ENCODE measurements at places on chromosomes 3 and 15. TPM values are rescaled to one million over a fixed set of nuclear protein-coding genes. Genes with fewer than 3 reads are reported as not detected.

The IMPG2 gene
- under 0.01 TPM for total RNA-seq

The ANKUB1 gene
- not detected for total RNA-seq

The RHOV gene
- 1.7 TPM for total RNA-seq

GRCh38 chr3:20604659-20605058 is 418.7 kb upstream of the SGO1 start:
- no peak for DNase-seq

DNA sequence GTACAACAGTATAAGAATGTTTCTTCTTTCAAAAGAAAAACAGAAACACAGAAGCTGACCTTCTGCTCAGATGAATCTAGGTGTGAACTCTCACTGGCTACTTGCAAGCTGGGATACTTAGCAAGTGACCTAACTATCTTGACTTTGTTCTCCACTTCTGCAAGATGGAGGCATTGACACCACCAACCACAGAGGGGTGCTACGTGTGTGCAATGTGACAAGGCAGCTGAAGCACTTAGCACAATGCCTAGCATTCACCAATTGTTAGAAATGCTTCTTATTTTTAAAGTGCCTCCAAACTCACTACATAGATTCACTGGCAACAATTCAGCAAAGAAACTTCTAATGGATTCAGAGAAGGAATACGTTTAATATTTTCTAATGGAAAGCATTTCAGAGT is 331.4 kb upstream of the WNT5A start:
- no peak for DNase-seq

- no peak for DNase-seq
Measured at GRCh38 chr15:51062736-51063135, 32.0 kb downstream of the TNFAIP8L3 start.

DNA sequence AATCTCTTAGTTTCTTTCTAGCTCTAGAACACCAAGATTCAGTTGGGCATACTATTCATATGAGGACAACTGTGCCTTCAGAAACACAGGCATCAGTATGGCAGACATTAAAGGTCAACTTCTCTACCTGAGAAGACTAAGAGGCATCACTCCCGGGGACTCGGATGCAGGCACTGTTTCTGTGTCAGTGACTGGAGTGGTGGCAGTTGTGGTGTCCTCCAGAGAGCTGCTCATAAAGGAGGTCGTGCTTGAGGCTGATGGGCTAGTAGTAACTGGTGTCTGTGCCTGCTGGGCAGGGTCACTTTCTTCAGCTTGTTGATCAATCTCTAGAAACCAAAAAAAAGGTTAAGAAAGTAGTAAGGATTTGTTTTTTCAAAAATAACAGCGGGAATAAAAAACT is 75.2 kb downstream of the FBXL22 start:
- no peak for DNase-seq

DNA sequence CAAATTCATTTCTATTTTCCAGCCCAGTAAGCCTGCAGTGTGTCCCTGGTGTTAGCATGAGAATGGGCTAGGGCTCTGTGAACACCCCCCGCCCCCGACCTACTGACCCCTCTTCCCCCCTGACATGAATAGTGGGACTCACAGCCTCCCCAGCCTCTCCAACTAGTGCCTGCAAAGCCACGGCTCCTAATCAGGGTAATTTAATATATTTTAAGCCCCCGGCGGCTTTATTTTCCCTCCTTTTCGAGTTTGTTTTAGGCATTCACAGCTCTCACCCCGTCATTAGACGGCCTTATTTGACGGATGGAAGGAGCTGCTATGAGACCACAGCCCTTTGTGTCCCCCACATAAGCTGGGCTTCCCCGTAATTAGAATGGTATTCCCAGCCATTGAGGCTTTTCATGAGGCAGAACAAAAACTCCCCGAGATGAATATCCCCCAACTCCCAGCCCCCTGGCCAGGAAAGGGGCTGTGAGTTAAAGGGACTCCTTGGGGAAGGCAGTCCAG is 78.3 kb upstream of the POLG start:
- no peak for DNase-seq

DNA sequence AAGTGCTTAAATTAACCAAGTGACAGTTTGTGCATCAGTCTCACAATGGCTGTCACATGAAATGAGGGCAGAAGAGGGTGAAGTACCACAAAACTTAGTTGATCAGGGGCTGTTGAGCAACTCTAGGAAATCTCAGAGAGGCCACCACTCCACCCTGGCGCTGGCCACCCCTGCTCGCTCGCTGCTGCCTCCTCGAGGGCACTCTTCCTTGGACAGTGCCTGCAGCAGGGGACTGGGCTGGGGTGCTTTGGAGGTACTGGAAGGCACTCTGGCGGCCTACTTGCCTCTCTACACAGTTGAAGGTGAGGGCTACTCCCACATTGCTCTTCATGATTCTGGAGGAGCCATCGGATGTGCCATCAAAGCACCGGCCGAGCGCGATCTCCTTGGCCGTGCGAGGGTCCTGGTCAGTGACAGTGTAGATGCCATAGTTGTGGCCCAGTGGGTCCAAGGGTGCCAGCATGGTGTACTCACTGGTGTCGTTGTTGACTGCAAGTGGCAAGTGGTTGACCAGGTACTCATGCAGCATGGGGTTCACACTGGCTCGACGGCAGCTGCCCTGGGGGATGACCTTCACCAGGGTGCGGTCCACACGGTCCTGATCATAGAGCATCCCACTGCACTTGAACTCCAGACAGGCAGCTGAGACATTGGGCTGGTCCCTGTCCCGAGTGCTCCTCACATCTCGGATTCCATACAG is 11.6 kb upstream of the CLPX start:
- no peak for DNase-seq

GRCh38 chr3:24086617-24087404 is 141.7 kb downstream of the NR1D2 start:
- DNase-seq: no peak

DNA sequence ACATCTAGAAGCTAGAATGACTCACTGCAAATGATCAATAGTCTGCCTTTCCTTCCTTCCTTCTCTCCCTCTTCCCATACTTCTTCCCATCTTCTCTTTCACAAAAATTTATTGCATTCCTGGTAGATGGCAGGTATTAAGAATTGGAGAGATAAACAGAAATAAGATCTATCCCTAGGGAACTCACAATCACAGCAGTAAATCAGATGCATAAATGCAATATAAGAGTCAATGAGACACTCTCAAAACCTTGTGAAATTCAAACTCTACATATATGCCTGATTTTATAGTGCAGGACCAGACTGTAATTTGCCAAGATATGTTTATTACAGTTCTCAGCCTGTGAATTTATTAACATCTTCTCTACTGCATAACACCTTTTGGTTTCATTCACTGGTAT is 78.3 kb upstream of the ARL6 start:
- DNase-seq: no peak

- DNase-seq: no peak
Measured at GRCh38 chr3:39185959-39186691, 6.3 kb downstream of the XIRP1 start.

DNA sequence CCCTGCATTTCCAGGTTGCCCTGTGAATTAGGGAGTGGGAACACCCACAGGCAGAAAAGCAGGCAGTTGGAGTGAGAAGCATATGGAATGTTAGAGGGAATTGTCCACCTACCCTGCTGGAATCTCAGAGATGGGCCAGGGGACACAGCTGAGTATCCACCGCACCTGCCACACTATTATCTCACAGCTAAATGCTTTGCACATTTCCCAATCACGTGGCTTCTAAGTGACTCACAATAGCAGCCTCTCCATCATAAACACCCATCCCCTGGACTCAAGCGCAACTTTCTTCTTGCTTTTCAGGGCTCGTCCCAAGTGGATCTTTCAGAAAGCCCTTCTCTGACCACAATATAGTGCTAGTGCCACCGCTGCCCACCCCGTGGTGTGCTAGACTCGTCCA is 389.0 kb upstream of the LMCD1 start:
- no peak for DNase-seq

- DNase-seq: no peak
Measured at GRCh38 chr3:65993134-65993900, 45.4 kb downstream of the MAGI1 start.

GRCh38 chr3:161275919-161276318 is 54.8 kb downstream of the NMD3 start:
- DNase-seq: no peak

DNA sequence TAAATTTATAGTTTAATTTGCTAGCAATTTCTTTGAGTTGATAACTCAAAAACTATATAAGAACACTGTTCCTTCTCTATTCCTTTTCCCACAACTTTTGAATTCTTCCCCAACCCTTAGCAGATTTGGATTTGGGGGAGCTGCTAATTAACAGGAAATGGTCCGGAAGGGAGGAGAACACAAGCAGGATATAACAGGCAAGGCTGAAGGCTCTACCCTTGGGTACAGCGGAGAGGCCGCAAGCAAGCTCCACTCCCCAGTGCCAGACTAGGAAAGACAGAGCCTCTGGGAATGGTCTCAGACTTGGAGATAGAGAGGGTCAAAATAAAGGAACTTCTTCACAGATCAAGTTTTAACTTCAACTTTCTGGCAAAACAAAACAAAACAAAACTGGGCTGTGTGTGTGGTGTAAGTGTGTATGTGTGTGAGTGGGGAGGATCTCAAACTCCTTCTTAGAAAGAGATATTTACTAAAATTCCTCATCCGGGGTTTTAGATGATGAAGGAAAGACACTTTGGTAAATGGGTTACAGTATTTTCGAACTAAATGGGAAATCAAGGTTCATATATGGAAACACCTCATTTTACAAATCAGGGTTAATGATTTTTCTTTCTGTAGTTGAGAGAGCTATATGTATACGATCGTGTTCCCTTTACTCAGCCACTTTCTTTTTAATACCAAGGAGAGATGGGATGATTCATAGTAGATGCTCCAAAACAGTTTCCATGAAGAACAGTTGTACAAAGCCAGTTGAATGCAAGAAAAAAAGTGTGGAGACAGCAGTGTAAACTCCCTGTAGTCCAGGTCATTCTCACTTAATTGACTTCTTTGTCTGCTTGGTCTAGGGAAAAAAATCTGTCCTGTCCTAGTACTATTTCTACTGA is 161.1 kb downstream of the TP63 start:
- DNase-seq: no peak
